Stimulated activated CD4-positive, alpha-beta T cell treated with anti-CD3 and anti-CD28 coated beads, Interleukin-15, amount 100 ng/mL, for 1 hour (primary cell): ENCODE measurements at places on chromosomes 11 and 22.

- no peak for DNase-seq
Measured at GRCh38 chr22:50489363-50490243, 2.9 kb downstream of the MIOX start.

DNA sequence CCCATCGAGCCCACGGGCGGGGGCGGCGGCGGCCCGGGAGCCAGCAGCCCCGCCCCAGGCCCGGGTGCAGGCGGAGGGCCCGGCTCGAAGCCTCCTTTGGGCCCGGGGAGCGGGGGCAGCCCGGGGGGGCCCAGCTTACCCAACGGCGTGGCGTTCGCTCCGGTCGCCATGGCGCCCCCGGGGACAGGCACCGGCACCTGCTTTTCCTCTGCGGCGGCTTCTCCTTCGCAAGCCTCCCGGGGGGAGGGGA, 194 bp downstream of the SF1 start:
- no peak for DNase-seq

DNA sequence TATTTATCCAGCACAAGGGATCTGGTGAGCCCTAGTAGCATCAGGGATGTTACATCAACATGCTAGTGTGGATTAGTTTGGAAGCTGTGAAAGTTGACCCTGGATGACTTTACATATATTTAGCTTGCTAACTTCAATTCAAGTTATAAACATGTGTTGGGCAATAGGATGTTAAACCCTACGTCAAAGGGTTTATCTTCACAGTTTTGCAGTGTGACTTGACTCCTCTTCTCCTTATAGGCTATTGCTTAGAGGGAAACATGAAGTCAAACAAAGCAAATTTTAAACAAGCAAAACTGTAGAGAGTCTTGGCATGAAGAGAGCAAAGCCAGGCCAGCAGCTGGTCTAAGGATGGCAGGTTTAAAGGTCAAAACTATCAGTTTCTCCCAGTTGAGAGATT, 11.3 kb upstream of the CTSC start:
- DNase-seq = no peak

DNA sequence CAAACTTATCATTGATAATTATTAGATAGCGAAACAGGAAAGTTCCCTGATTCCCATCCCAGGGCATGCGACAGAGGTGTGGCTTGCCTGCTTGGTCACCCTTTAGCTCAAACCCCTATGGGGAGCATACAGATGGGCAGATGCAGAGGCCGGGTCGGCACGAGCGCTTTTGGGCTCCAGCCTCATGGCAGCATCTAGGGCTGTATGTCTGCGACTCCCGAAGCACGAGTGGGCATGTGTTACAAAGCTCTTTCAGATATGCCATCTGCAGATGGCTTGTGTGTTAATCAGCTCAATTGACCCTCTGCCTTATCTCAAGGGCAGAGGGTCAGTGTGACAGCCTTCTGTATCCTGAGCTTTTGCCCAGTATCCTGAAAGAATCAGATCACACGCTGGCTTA, 2069.3 kb upstream of the RAG2 start:
- no peak for DNase-seq

DNA sequence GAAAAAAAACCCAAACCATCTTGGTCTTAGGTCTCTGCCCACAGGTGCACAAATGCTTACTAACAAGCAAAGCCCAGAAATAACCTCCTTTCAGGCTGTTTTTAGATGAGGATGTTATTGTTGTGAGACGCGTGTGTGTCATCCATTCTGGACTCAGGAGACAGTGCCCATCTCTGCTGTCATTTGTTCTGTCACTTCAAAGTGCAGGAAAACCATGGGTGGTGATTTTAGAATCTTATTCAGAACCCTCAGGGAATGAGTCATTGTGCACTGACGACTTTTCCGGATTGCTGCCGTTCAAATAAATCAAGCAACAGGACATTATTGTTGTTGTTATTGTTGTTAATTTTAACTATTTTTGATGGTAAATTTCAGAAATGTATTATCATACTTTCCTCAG, 110.3 kb downstream of the LRRC32 start:
- no peak for DNase-seq
